ENCODE measurements at places on chromosomes 5 and 9.

DNA sequence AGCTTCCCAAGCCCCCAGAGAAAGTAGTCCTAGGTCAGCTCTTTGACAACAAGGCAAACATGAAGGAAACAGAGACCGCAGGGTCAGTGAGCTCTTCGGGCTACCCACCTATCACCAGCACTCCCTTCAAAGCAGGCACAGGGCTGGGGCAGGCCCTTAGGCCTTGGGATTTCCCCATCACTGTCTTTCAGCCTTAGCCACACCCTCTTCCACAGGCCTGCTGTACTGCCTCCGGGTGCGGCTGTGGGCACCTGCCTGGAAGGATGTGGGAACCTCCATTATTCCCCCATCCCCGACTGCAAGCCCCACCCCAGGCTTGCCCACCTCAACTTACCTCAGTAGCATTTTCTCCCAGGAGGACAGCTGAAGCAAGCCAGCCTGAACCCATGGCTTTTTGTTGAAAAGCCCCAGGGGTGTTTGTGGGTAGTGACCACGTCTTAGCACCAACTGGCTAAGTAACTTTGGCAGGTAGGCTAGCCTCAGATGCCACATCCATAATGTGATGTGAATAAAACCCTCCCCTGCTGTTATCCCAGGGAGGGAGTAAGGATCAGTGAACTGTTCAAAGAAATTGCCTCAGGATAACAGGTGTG lies 100.2 kb downstream of the PIK3R1 start:
- peak; percentile 36 for DNase-seq

GRCh38 chr5:76471987-76472334 lies 68.9 kb downstream of the IQGAP2 start:
- DNase-seq: no peak

DNA sequence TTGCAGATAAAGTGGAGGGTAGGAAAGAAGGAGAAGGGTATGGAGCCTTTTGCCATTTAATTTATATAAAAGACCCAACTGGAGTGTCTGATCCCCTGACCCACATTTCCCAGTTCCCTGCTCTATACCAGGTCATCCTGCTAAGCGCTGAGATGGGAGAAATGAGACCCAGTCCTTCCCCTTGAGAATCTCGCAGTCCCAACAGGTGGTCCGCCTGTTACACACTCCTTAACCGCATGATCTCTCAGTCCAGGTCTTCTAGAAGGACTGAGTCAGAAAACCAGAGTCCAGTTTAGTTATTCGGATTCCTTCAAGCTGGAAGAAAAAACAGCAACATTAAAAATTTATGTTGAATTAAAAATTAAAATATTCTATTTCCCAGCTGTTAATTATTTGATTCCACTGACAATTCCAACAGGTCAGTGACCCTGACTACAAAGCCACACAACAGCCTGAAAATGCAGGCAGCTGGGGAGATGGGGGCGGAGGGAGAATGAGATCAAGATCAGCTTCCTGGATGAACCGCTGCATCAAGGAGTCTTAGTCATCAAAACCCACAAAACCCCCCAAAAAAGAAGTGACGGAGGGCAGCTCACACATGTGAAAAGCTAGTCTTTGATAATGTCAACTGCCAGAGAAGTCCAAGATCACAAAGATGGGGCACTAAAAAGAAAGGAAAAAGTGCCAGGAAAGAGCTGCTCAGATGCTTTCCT lies 44.0 kb downstream of the GGTA1 start:
- peak; percentile 13 for DNase-seq

GRCh38 chr5:54243483-54244080 lies 66.8 kb downstream of the ARL15 start:
- DNase-seq: no peak

- no peak for DNase-seq
These were observed 19.9 kb downstream of the RXRA start for GRCh38 chr9:134346151-134346550.

DNA sequence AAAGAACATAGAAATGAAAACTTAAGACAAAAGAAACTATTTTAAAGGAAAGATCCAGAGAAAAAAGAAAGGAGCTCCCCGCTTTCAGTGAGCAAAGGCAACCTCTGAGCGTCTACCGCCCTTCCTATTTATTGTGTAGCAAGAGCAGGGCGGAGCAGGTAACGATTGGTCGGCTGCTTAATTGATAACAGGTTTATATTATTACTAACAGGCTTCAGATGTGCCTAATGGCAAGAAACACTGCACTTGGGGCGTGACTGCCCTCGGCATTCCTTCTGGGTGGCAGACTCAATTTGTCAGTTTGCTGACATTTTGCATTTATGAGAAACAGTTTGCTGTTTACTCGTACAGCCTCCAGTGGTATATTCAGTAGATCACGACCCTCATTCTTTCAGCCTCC lies 482.7 kb upstream of the C9orf72 start:
- DNase-seq: no peak

GRCh38 chr5:180197016-180197702 lies 11.9 kb downstream of the RASGEF1C start:
- no peak for DNase-seq

DNA sequence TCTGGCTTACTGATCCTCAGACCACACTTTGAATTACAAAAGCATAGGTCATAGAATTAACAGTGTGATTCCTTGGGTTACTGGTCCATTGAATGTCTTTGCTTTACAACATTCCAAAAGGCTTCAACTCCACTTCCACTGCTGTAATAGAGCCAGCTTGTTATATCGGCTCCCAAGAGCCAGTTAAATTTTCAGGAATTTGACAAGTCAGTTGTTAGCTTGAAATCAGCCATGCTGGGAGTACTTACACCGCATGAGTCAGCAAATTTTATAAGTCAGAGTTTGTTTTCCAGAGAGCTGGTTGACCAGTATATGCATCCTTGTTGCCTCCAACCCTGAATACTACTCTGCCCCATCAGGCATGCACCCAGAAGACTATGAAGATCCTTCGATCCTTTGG lies 73.1 kb downstream of the FOXB2 start:
- no peak for DNase-seq

DNA sequence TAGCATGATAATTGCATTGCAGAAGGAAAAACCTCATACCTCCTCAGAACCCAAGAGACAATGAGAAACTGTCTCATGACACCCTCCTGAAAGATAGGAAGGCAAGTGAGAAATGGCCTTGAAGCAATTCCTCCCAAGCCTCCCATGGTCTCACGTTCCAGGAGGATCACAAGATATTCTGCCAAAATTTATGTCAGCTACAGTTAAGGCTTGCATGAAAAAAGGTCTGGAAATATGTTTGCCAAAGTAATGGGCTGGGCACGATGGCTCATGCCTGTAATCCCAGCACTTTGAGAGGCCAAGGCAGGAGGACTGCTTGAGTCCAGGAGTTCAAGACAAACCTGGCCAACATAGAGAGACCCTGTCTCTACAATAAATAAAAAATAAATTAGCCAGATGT lies 12.6 kb upstream of the HOMER1 start:
- DNase-seq: no peak

- no peak for DNase-seq
These were observed 4.3 kb upstream of the RNF44 start for GRCh38 chr5:176541338-176542134.

- no peak for DNase-seq
These were observed 2.6 kb upstream of the PSIP1 start for GRCh38 chr9:15513335-15513734.

DNA sequence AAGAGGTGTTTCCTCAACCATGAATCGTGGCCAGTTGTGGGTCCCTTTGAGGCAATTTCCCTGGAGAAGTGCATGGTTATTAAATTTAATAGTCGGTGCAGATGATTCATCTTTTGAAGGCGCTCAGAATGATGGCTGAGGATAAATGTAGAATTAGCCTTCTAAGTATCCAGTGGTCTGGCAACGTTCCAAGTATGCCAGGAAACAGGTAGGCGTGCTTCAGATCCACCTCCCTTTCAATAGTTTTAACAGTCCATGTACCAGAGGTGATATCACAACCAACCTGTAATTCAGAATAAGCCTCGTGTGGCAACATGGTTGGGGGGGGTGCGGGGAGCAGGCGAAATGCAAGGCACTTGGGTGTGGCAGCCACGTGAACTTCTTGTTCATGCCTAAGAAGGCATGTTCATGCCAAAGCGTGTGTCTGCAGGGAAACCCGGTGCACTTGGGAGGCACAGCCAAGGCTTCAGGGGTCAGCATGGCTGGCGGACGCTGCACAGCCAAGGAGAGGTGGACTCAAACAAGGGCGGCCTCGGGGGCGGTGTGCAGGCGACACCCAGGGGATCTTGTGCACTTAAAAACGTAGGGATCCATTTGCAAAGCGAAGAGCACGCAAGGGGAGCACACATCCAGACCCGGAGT lies 5.2 kb upstream of the NKD2 start:
- no peak for DNase-seq

DNA sequence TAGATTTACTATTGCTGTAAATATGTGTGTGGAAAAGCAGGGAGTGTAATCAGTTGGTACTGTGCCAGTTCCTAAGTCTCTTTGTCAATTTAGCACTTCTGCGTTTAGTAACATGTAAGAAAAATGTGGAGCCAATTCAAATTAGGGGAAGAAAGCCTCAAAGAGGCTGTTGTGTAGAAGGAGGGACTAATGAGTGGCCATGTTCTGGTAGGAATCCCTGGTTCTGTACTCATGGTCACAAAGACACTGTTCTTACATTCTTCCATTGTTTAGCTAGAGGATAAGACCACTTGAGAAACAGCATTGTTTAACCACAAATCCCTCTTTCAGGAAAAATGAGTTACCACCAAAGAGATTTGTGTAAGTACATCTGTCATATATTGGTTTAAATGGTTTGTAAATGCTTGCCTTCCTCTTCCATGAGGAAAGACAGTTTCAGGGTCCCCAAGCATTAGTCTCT lies 14.9 kb downstream of the ARHGEF28 start:
- no peak for DNase-seq

- DNase-seq: no peak
These were observed 57.6 kb downstream of the DENND4C start for GRCh38 chr9:19288081-19288480.

GRCh38 chr5:80125022-80125961 lies 90.1 kb downstream of the THBS4 start:
- DNase-seq: no peak

- DNase-seq: no peak
These were observed 26.9 kb upstream of the LNPEP start for GRCh38 chr5:96909003-96909402.

DNA sequence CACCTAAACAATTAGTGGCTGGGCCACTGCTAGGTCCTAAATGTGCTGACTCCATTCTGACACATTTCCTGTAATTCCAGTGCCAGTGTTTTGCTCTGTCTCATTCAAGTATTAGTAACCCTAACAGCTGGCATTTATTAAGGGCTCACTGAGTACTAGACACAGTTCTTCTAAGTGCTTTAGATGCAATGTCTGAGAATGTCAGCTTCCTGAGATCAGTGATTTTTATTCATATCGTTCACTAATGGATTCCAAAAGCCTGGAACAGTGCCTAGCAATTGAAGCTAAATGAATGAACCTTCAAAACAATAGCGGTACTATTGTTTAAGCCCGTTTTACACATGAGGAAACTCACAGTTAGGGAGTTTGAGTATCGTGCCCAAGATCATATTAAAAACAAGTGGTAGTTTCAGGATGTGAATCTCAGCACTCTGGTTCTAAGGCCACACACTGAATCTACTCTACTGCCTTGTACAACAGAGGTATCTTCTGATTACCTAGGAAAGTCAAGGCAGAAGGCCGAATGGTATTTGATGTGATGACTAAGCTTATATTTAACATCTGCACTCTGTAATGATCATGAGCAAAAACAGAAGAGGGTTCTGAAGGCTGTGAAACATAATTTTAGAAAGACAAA lies 304.0 kb downstream of the PJA2 start:
- DNase-seq: no peak

DNA sequence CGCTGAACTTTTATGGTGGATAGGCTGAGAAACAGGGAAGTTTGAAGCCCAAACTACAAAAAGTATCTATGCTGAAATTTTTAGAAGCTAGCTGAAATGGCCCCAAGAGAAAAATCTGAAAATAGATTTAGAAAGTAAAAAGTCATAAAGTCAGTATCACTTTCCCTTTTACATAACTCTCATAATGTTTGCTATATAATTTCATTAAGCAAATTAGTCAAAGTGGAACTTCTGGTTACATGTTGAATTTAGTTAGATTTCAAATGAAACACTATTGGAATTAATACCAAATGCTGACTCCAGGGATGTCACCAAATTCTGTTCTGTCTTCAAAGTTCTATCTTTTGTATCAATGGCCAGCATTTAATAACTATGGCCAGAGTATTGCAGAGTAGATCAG lies 126.9 kb downstream of the TTC39B start:
- DNase-seq: no peak

DNA sequence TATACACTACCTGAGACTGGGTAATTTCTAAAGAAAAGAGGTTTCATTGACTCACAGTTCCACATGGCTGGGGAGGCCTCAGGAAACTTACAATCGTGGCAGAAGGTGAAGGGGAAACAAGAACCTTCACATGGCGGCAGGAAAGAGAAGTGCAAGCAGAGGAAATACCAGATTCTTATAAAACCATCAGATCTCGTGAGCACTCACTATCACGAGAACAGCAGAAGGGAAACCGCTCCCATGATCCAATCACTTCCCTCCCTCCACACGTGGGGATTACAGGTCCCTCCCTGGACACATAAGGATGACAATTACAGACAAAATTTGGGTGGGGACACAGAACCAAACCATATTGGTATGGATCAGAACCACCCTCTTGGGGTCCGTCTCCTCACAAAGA lies 44.2 kb upstream of the SPIN1 start:
- DNase-seq: no peak

DNA sequence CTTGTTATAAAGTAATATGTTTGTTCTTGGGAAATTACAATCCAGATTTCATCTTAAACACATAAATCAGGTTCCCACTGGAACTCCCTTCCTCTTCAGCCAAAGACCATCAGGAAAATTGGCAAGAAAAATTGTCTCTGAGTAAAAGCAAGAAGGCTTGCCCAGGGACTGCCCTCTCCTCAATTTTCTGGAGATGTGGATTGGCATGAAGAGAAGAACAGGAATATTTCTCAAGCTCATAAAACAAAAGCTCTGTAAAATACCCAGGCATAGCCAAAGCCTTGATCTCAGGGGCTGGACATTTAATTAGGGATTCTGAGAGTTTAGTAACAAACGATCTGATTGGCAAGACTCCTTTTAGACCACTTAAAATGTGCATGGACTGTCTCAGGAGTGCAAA lies 223.4 kb downstream of the ZNF608 start:
- DNase-seq: no peak

- DNase-seq: no peak
These were observed 17.4 kb downstream of the LMNB1 start for GRCh38 chr5:126794157-126794828.

DNA sequence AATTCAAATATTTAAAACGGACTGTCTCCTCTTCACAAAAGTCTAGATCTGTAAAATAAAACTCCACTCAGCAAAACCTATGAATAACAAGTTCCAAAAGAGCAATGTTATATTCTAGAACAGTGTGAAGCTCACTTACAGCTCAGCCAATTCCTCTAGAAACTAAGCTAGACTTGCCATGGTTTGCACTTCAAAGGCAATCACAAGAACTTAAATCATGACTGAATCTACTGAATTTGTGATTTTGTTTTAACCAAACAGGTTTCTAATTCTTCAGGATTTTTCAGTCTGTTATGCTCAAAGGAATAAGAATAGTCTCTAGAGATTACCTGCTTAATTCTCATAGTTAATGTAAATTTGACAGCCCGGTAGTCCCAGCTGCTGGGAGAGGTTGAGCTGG lies 1.4 kb upstream of the PKD2L2 start:
- no peak for DNase-seq

GRCh38 chr9:34508463-34508862 lies 14.3 kb downstream of the ENHO start:
- DNase-seq: no peak
